Activated CD4-positive, alpha-beta T cell treated with anti-CD3 and anti-CD28 coated beads for 36 hours (primary cell): ENCODE measurements at places on chromosomes 7 and 10. TPM values are rescaled to one million over a fixed set of nuclear protein-coding genes. Genes with fewer than 3 reads are reported as not detected.

GRCh38 chr7:117741962-117742361, 131.3 kb downstream of the CTTNBP2 start:
- no peak for DNase-seq

GRCh38 chr7:125681508-125681907, 751.9 kb upstream of the POT1 start:
- no peak for DNase-seq

GRCh38 chr10:121137533-121137932, 286.4 kb downstream of the WDR11 start:
- no peak for DNase-seq

MPP7 gene
- total RNA-seq, result 10.9 TPM

DNA sequence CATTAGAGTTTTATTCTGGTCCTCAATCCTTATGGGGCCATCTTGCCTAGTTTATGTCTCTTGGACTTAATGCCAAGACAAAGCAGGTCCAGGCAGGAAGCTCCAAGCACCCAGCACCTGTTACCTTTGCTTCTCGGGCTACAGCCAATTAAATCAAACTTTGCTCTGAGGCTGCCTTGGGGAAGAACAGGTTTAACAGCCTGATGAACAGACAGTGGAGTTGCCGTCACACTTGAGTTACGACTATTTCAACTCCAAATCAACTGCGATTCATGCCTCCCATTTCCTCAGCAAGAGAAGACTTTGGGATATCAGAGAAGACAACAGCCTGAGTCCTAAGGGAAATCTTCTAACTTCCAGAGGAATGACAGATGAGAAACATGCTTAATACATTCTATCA, 62.2 kb downstream of the XPNPEP1 start:
- DNase-seq, result no peak

WDFY4 gene
- 0.07 TPM for total RNA-seq

GRCh38 chr7:134933460-134934068, 52.7 kb upstream of the AGBL3 start:
- no peak for DNase-seq

DNA sequence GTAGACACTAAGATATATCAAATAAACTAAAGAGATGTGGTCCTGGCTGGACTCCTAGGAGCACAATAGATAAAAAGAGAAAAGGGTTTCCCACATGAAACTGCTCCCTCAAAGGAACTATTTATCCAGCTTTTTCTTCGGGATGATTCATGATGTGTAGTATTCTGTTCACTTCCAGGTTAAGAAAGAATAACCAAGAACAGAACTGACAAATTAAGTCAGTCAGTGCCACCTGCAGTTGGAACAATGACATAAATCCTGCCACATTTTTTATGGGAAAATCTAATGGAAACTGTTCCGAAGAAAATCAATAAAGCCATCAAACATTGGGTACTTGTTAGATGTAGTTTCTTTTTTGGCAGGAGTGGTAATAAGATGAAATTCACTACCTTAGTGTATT, 87.1 kb downstream of the POLR1F start:
- DNase-seq, result no peak

GRCh38 chr10:644076-644942, 45.2 kb downstream of the DIP2C start:
- DNase-seq, result no peak

GRCh38 chr10:34781711-34782110, 33.4 kb downstream of the PARD3 start:
- no peak for DNase-seq

NME8 gene
- not detected for total RNA-seq

NSUN5 gene
- 68.6 TPM for total RNA-seq

GRCh38 chr7:129014501-129015101, 40.3 kb downstream of the TNPO3 start:
- DNase-seq, result no peak
